NCI-H2081 treated with DMSO at 0.1 percent for 48 hours (cell line): ENCODE measurements at places on chromosomes 7 and 10.
A peak's percentile ranks its signal among the peaks of the same experiment; 100 is the strongest.

GRCh38 chr10:71212318-71213126, at the start of gene UNC5B:
Gene UNC5B (plus strand): TSS chr10:71212570. CDS start chr10:71212986, 416 bp downstream.
- DNase-seq: peak; percentile 7

GRCh38 chr7:481219-481930, 38.3 kb downstream of the PDGFA start:
- DNase-seq: no peak

GRCh38 chr10:3874990-3875841, 90.2 kb upstream of the KLF6 start:
- no peak for DNase-seq

DNA sequence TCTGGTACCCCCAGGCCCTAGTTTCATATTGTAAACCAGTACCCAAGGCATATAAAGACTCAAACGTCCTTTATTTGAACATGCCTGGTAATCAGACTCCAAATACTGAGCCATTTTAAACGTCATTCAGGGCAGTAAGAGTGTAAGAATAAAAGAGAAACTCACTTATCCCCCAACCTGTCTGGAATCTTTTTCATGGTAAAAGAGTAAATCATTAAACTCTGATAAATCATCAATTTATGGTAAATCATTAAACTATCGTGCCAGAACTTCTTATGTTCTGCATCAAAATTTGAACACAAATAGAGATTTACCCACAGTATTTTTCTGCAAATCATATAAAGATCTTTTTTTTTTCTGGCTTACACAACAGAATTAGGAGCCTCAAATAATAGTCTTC, 734.3 kb upstream of the POT1 start:
- DNase-seq: no peak

DNA sequence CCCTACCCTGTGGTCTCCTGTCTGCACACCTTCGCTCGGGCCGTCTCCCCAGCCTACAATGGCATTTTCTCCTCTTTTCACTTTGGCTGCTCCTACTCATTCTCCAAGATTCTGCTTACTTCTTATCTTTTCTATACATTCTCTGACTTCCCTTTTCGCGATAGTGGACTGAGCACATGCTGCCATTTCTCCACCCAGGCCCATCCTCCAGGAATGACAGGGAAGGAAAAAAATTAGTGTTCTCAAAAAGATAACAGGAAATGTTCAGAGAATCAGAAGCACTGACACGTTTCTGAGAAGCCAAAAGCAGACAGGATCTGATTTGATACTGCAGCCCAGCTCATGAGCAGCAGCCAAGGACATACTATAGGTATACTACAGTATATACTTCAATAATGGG, 6.4 kb upstream of the ANXA11 start:
- DNase-seq: no peak

GRCh38 chr7:98420966-98421612, 20.2 kb upstream of the BAIAP2L1 start:
- peak; percentile 54 for DNase-seq

DNA sequence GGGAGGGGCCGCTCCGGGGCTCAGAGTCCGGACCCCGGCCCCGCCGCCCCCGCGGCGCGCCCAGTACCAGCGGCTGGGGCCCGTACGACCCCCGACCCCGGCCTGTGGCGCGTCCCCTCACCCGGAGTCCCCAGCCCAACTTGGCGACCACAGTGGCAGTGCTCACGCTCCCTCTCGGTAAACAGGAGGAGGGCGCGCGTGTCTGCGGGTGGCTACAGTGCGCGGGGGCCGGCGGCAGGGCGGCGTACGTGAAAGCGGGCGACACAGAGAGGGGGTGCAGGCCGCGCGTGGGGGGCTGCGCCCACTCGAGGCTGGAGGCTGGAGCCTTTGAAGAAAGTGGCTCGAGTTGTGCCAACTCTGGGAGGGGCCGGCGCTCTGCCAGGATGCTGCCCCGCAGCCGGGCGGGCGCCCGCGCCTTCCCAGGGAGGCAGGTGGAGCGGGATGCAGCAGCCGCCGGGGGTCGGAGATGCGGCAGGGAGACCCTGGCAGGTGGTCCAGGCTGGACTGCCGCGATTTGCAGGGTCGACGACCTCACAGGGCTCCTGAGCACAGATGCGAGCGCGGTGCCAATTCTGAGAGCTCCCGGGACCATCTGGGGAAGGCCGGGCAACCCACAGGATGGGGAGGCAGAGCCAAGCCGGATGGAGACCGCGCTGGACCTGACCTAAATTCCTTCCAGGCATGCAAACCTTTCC, 655 bp downstream of the PTPRE start:
- DNase-seq: no peak

DNA sequence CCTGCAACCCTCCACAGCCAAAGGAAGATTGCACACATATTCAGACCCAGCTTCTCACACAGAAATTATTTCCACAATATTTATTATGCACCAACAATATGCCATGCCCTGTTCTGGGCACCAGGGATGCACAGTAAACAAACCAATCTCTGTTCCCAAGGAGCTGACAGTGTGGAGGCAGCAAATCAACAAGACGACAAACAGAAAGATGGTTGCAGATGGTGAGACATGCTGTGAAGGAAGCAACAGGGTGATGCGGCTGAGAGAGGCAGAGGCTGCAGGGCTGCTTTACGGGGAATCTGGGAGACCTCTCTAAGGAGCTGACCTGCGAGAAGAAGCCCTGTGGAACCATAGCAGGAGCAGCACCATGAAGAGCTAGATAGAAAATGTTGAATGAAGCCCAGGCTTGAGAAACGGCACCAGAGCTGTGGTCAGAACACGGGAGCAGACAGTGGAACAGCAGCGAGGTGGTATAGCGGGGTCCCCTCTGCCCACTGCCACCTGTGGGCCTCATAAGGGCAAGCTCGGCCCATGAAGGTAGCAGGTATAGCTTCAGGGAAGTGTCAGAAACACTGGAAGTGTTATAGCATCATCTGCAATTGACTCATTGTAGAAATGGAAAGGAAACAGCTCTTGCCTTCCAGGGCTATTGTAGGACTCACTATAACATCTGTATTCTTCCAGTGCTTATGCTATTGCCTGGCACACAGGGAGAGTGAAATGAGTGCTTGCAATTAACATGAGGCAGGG, 17.4 kb downstream of the RBP3 start:
- no peak for DNase-seq
